ENCODE measurements at places on chromosomes 16 and 17. TPM values are rescaled to one million over a fixed set of nuclear protein-coding genes. Genes with fewer than 3 reads are reported as not detected.

KRTAP17-1 gene
- 7.9 TPM for total RNA-seq

DNA sequence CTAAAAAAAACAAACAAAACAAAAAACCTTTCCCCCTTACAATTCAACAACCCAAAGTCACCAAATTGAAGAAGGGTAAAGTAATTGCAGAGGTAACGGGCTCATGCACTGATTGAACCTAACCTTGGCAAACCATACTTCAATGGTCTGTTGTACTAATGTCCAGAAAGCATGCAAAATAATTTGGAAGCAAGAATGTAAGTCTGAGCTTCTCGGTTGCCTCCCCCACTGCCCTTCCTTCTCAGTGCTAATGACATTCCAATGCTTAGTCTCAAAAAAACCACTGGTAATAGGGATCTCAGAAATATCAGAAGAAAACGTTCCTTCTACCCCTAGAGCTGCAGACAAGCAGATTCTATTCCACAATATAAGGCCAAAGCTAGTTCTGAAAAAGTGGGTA lies 15.8 kb downstream of the KRABD2 start:
- DNase-seq, result peak; percentile 17

UMOD gene
- total RNA-seq, result not detected

DNA sequence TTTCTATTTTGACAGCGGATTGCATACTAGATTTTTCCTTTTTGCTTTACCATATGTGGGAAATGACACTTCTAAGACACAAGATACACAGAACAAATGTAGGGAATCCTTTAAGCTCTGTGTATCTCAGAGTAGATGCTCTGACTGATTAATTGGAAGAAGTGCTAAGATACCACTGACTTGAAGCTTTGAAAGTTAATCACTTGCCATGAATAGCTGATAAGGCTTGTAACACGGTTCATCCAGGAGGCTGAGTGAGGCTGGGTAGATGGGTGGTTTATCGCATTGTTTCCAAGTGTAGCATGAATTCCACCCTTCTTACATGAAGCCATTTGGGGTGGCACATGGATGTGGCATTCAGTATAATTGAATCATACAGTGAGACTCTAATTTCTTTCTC lies 654.1 kb upstream of the RBFOX1 start:
- no peak for DNase-seq

Data from skin of body (tissue), 3 donors.